Activated CD8-positive, alpha-beta T cell treated with anti-CD3 and anti-CD28 coated beads, Interleukin-2, amount 10 ng/mL, durations not matched to agents 7 days and 5 days (primary cell): ENCODE measurements at places on chromosomes 7 and 10. TPM values are rescaled to one million over a fixed set of nuclear protein-coding genes. Genes with fewer than 3 reads are reported as not detected.

DNA sequence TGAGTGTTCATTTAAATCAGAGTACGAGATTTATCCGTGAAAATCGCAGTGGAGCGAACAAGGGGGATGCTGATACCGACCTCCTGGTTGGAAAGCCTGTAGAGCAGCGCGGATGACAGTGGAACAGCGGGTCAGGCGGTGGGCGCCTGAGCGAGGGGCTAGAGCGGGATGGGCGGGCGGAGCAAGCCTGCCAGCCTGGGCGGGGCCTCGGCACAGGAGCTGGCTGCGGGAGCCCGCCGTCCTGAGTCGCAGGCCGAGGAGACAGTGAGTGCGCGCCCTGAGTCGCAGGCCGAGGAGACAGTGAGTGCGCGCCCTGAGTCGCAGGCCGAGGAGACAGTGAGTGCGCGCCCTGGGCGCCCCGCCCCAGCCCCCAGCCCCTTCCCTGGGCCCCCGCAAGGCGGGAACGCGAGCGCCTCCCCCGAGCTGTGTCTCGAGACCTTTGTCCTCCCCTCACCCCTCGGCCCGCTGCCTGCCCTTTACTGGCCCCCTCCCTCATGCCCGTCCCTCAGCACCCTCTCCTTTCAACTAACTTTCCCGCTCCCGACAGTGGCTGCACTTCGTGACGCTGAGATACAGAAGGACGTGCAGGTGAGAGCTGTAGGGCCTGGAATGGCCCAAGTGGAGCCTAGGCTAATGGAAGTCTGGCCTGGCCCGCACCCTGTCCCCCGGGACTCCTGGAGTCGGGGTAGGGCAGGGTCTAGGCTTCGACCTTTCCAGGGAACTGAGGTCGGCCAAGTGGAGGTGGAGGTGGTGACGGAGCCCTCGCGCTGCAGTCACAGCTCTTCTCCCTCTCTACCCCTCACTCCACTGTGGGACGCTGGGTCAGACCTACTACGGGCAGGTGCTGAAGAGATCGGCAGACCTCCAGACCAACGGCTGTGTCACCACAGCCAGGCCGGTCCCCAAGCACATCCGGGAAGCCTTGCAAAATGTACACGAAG, at the start of gene AS3MT:
AS3MT (plus strand) TSS at position 213 of the 941 bp plus-strand sequence; CDS start at position 336, 123 bp downstream.
- H3K4me3 ChIP-seq, result peak within 1 kb of the TSS; percentile 73
- peak; percentile 43 for DNase-seq
- H3K36me3 ChIP-seq, result no peaks in the 10 kb centered on the region
- peaks cover 9% of the 10 kb centered on the region for H3K27me3 ChIP-seq
- H3K27ac ChIP-seq, result no peak within 1 kb of the TSS

GRCh38 chr7:46131916-46132795, 211.1 kb upstream of the IGFBP3 start:
- no peaks in the 10 kb centered on the region for H3K4me1 ChIP-seq
- DNase-seq, result no peak
- H3K27ac ChIP-seq, result no peak overlapping the region
- no peaks in the 10 kb centered on the region for H3K36me3 ChIP-seq

- no peak overlapping the region for H3K27ac ChIP-seq
- no peaks in the 10 kb centered on the region for H3K27me3 ChIP-seq
- DNase-seq, result no peak
- H3K4me3 ChIP-seq, result no peak overlapping the region
- H3K4me1 ChIP-seq, result no peaks in the 10 kb centered on the region
Observed at GRCh38 chr10:14093730-14094484, 236.8 kb downstream of the FRMD4A start.

DNA sequence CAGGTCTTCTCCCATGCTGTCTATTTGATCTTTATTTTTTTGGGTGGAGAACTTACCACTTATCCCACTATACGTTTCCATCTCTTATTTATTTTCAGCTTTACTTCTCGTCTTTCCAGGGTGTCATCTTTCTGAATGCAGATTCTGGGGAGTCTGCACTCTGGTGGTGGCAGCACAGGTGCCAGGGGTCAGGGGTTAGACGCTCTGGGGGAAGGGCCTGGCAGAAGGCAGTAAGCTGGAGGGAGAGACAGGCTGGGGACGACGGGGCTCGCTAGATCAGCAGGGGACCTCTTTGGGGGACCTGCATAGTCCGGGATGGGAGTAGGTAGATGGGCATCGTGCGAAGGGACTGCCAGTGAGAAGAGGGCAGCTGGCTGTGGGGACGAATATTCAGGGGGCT, 22.3 kb downstream of the CHST12 start:
- DNase-seq, result no peak
- peaks cover 21% of the 10 kb centered on the region for H3K36me3 ChIP-seq

GRCh38 chr7:149720372-149721083, 52.9 kb downstream of the ZNF467 start:
- H3K36me3 ChIP-seq, result no peaks in the 10 kb centered on the region
- peaks cover 12% of the 10 kb centered on the region for H3K4me1 ChIP-seq
- no peak overlapping the region for H3K27ac ChIP-seq
- no peaks in the 10 kb centered on the region for H3K27me3 ChIP-seq

- H3K4me1 ChIP-seq, result peaks cover 8% of the 10 kb centered on the region
- no peak for DNase-seq
- no peak overlapping the region for H3K4me3 ChIP-seq
- no peak overlapping the region for H3K27ac ChIP-seq
- no peaks in the 10 kb centered on the region for H3K27me3 ChIP-seq
Observed at GRCh38 chr10:32923134-32923533, 34.9 kb downstream of the ITGB1 start.

GRCh38 chr7:22819476-22819875, 3.2 kb downstream of the TOMM7 start:
- no peak for DNase-seq
- peaks cover 32% of the 10 kb centered on the region for H3K36me3 ChIP-seq
- H3K27me3 ChIP-seq, result peaks cover 5% of the 10 kb centered on the region
- H3K4me1 ChIP-seq, result peaks cover 47% of the 10 kb centered on the region
- H3K27ac ChIP-seq, result no peak overlapping the region

DNA sequence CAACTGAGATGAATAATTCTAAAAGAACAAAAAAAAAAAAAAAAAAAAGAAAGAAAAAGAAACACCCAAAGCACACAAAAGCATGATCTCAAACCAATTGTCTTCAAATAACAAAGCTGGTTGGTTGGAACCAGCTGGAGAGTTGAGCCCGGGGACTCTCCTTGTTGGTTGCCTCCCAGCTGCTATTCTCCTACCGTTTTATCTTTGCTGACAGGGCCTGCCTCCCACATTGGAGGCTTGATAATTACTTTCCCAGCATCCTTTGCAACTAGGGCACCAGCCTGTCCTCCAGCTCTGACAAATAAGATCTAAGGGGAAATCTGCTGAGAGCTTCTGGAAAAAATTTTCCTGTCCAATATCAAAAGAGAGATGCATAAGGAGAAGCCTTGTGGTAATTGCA, 6.8 kb downstream of the PON1 start:
- no peak overlapping the region for H3K27ac ChIP-seq
- H3K4me3 ChIP-seq, result no peak overlapping the region
- no peak for DNase-seq
- H3K27me3 ChIP-seq, result no peaks in the 10 kb centered on the region

DNA sequence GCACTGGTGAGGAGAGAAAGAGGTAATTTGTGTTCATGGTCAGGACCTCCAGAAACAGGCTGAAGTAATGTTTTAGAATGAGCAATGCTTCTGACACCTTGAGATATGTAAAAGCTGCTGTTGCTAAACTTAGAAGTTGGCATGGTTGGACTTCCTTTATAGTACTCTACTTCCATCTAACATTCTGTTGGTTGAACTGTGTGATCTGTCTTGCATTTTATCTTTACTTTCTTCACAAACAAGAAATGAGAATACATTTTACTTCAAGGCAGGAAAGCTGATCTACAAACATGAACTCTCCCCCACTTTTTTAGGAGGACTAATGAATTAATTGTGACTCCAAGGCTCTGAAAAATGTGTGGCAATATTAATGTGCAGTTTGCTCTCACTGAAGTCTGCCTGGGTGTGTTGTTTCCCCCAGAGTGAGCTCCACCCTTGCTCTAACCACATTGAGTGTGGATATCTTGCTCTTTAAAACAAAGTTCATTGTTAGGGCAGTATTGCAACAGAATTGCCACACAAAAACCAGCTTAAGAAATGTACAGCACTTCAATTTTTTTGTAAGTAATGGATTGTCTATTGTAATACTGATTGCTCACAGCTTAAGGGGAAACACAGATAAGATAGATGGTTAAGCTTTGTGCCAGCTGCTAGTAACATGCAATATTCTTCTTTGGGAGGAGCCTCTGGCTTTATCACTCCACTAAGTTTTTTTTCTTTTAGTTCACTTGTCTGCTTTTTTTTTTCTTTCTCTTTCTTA, 69.0 kb downstream of the ADD3 start:
- peak overlapping the region; percentile 84 for H3K4me3 ChIP-seq
- peak overlapping the region; percentile 96 for H3K27ac ChIP-seq
- no peaks in the 10 kb centered on the region for H3K27me3 ChIP-seq
- DNase-seq, result peak; percentile 63
- H3K36me3 ChIP-seq, result peaks cover 37% of the 10 kb centered on the region

- no peak for DNase-seq
- no peaks in the 10 kb centered on the region for H3K4me1 ChIP-seq
- no peak overlapping the region for H3K27ac ChIP-seq
- no peaks in the 10 kb centered on the region for H3K36me3 ChIP-seq
Observed at GRCh38 chr7:41915871-41916270, 213.0 kb upstream of the INHBA start.

GRCh38 chr10:19250546-19250945, 201.9 kb downstream of the MALRD1 start:
- no peak overlapping the region for H3K4me3 ChIP-seq
- H3K36me3 ChIP-seq, result no peaks in the 10 kb centered on the region
- no peak for DNase-seq

DNA sequence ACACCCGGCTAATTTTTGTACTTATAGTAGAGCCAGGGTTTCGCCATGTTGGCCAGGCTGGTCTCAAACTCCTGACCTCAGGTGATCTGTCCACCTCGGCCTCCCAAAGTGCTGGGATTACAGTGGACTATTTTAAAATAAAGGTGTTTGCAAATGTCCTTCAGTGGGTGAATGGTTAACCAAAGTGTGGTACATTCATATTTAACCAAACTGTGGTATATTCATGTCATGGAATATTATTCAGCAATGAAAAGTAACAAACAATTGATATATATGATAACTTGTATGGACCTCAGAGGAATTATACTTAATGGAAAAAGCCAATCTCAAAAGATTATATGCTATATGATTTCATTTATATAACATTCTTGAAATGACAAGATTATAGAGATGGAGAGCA, 190.0 kb downstream of the CREB5 start:
- peaks cover 3% of the 10 kb centered on the region for H3K4me1 ChIP-seq
- no peak for DNase-seq
- H3K27ac ChIP-seq, result no peak overlapping the region
- H3K36me3 ChIP-seq, result no peaks in the 10 kb centered on the region
- peaks cover 20% of the 10 kb centered on the region for H3K27me3 ChIP-seq
- H3K4me3 ChIP-seq, result no peak overlapping the region

DNA sequence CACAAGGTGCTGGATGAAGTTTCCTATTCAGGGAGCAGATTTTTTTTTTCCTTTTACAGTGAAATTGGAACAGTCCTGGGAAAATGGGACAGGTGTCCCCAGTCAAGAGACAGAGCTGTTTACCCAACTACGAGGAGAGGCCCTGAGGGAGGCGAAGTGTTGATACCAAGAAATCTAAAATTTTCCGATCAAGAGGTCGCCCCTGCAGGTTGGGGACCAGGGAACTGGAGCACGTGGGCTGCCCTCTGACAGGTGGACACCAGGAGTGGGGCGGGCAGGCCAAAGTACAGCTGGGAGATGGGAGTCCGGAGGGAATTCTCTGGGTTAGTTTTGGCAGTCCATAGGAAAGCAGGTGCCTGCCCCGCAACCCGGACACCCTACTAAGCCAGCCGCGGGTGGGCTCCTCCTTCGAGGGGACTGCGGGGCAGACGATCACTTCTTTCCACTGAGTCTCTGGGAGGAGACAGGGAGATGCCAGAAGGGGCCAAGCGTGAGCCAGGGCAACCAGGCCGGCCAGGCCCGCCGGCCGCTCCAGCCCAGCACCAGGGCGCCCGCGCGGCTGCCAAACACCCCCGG, 965 bp upstream of the CAMK1D start:
- H3K27ac ChIP-seq, result peak overlapping the region; percentile 77
- H3K4me3 ChIP-seq, result peak overlapping the region; percentile 75
- no peak for DNase-seq
- H3K4me1 ChIP-seq, result peaks cover 35% of the 10 kb centered on the region

DNA sequence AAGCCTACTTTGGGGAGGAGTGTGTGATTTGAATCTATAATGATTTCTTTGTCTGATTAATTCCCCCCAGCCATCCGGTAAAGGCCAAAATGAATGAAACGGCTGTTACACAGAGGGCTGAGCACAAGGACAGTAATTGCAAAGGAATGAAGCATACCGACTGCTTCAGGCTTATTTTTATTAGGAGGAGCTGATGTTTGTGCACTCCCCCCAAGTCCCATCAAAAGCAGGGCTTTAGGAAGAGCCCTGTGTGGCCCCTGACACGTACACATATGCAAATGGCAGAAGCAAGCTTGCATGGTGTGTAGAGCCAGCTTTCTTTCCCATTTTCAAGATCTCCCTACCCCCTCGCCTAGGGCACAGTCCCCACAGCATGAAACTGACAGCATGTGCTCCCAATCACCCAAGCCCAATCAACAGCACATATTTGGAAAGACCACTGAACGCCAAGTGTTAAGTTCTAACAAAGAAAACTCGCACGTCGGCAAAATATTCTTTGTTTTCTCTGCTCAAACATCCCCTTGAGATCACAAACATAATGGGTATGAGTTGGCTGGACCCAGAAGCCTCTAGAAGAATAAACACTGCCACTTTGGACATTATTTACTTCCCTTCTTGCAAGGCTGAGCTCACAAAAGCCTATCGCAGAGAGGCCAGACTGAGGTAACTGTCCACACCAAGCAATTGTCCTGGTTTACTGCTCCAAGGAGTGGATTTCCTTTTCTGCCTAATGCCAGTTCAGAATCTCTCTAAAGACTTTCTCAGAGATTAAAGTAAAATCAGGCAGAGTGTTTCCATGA, 143.0 kb downstream of the CUBN start:
- H3K36me3 ChIP-seq, result no peaks in the 10 kb centered on the region
- H3K4me3 ChIP-seq, result no peak overlapping the region
- no peaks in the 10 kb centered on the region for H3K4me1 ChIP-seq
- DNase-seq, result no peak

GRCh38 chr7:99004781-99005500, 126.6 kb downstream of the TRRAP start:
- no peak overlapping the region for H3K27ac ChIP-seq
- DNase-seq, result peak; percentile 17
- H3K27me3 ChIP-seq, result no peaks in the 10 kb centered on the region
- H3K36me3 ChIP-seq, result peaks cover 57% of the 10 kb centered on the region
- peaks cover 27% of the 10 kb centered on the region for H3K4me1 ChIP-seq

GRCh38 chr7:141495057-141495456, 56.2 kb upstream of the AGK start:
- no peak for DNase-seq
- peaks cover 12% of the 10 kb centered on the region for H3K27me3 ChIP-seq
- no peaks in the 10 kb centered on the region for H3K4me1 ChIP-seq
- no peak overlapping the region for H3K4me3 ChIP-seq
- no peaks in the 10 kb centered on the region for H3K36me3 ChIP-seq

Gene OGA
- total RNA-seq, result 122 TPM

Gene MBL2
- total RNA-seq, result not detected

Gene SUFU
- 10.6 TPM for total RNA-seq

Gene AOAH
- 17.7 TPM for total RNA-seq

Gene HTR7
- not detected for total RNA-seq

Gene WDR86
- 0.32 TPM for total RNA-seq

Gene ABLIM1
- 64.1 TPM for total RNA-seq

Gene OR2A1
- not detected for total RNA-seq

Gene OPN4
- not detected for total RNA-seq

Gene GPR141
- not detected for total RNA-seq

Gene ELN
- not detected for total RNA-seq

Gene GIGYF1
- total RNA-seq, result 42.1 TPM

Gene RELN
- total RNA-seq, result not detected

Gene WNT8B
- 0.18 TPM for total RNA-seq

Gene GNGT1
- total RNA-seq, result not detected

Gene LAMB1
- total RNA-seq, result not detected

Gene NPSR1
- total RNA-seq, result not detected

Gene TBX20
- not detected for total RNA-seq

Gene CLDN15
- total RNA-seq, result 21.2 TPM
